Endothelial cell of umbilical vein (primary cell): ENCODE measurements at places on chromosomes 1 and 21. TPM values are rescaled to one million over a fixed set of nuclear protein-coding genes. Genes with fewer than 3 reads are reported as not detected.

- peak; percentile 38 for DNase-seq
Measured at GRCh38 chr21:41235201-41235600, 67.2 kb downstream of the BACE2 start.

DNA sequence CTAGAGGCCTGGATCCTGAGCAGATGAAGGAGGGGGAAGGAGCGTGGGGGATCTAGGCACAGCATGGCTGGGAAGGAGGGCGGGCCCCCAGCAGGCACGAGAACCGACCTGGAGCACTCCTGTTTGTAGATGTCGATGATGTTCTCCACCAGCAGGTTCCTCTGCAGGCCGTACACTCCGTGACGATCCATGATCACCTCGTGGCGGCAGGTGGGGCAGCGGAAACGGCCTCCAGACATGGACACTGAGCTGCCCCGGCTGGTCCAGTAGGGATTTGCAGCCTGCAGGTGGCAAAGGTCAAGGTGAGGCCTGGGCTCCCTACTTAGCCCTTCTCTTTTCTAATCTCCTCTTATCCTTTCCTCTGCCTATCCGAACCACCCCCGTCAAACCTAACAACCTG, 1.3 kb downstream of the TRIM63 start:
- no peak for DNase-seq

GRCh38 chr1:40820911-40821693, 37.5 kb downstream of the KCNQ4 start:
- no peak for DNase-seq

The TBX19 gene
- 1.6 and 2.3 TPM in 2 replicates for total RNA-seq
